ENCODE measurements at places on chromosomes 4 and X.

DNA sequence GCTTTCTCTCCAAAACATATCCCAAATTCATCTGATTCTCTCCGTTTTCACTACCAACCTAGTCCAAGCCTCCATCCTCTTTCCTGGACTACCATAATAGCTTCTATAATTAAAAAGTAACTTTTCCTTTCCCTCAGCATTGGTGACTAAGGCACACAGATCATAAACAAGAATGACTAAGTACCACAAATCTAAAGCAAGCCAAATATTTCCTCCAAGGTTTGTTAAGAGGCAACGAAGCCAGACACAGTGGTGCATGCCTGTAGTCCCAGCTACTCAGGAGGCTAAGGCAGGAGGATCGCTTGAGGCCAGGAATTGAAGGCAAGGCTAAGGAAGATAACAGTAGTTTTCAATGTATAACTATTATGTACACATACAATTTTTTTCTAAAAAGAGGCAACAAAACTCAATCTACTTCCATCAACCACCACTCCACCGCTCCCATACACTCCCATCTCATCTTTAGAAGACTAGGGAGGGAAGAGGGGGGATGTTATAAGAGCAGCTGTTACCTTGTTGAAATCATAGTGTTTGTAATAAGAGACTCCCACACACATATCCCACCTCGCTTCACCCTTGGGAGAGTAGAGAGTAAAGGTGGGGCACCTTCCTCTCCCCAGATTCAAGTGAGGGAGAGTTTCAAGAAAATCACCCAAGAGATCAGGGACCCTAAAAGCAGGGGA, 4.2 kb upstream of the JCHAIN start:
- no peak for DNase-seq

DNA sequence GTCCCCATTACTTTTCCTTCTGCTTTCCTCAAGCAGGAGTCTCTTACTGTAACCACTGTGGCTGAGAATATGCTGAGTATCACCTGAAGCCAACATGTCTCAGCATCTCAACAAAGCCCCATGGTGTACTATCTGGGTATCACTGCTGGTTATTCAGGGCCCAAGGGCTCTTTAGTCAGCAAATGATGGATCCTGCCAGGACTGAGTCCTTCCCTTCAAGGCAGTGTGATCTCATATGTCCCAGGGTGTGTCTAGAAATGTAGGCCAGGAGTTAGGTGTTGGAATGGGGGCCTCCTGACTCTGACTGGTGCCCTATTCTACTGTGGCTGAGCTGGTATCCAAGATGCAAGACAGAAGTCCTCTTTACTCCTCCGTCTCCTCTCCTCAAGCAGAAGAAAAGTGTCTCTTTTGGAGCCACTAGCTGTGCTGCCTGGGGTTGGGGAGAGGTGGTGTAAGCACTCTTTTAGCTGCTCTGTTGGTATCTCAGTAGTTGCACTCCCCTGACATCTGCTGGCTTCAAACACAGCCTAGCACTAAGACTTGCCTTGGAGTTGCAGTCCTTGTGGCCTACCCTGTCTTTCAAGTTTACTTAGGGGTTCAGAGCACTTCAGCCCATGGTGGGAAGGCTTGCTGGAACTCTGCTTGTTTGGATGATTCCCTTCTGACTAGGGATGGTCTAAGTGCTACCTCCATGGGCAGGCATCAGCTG, 28.6 kb downstream of the OCIAD2 start:
- no peak for DNase-seq

GRCh38 chrX:38937926-38938325, 136.7 kb downstream of the MID1IP1 start:
- DNase-seq, result no peak

GRCh38 chr4:42151568-42152506, 618 bp downstream of the BEND4 start:
- DNase-seq, result no peak

GRCh38 chrX:106894392-106894909, 8.7 kb downstream of the RIPPLY1 start:
- peak; percentile 60 for DNase-seq

- DNase-seq, result peak; percentile 0
These were observed 7.8 kb downstream of the SERTM2 start for GRCh38 chrX:111519215-111519614.

DNA sequence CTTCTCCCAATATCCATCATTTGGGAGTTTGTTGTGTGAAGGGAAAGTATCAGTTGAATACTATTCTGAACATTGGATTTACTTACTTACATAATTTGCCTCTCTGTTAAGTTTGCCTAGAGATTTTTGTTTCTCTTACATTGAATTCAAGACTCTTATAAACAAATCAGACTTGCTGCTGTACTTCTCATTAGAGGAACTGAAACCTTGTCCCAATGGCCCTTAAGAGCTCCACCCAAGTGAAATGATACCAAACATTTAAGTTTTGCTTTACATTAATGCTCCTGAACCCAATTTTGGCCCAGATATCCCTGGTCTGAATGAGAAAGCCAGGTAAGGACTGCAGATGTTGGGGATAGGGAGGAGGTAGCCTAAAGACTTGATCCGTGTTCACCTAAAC, 32.0 kb downstream of the HAND2 start:
- no peak for DNase-seq

DNA sequence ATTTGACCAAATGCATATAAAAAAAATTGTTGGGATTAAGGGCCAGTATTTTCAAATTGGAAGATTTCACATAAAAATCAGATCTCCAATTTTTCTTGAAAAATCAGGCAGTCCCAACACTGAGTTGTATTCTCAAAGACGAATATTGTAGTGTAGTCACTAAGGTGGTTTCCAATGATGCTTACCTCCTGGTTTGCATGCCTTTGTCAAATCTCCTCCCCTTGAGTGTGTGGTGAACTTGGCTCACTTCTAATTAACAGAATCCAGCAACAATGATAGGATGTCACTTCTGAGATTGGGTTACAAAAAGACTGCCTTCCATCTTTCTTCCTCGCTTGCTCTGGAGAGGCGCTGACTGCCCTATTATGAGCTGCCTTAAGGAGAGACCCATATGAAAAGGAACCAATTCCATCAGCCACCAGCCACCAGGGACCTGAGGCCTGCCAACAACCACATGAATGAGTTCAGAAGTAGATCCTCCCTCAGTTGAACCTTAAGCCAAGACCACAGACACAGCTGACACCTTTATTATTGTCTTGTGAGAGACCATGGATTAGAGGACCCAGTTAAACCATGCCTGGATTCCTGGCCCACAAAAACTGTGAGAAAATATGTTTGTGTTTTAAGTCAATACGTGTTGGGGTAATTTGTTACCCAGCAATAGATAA, 31.2 kb upstream of the TSPAN5 start:
- DNase-seq, result no peak

- no peak for DNase-seq
These were observed 25.8 kb downstream of the DOCK11 start for GRCh38 chrX:118521435-118521834.

DNA sequence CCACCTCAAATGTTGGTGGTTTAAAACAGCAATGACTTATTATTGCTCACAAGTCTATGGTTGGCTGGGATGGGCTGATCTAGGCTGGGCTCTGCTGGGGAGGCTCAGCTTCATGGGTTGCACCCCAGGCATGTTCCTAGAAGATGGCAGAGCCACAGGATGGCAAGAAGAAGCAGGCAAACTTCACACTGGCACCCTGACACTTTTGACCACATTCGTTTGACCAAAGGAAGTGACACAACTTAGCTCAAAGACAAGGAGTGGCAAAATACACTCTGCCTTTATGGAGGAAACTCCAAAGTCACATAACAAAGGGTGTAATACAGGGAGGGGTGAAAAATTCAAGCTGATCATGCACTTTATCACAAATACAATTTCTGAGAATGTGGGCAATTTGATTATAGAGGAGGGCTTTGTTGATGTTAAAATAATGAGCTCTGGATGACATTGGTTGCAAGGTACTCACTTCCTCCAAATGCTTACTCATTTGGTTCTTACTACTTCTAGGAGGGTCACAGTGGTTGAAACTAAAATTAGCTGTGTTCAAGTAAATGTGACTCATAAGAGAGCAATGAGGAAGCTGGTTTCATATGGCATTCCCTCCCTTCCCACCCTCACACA, 249.2 kb upstream of the RPS6KA3 start:
- DNase-seq, result no peak

GRCh38 chrX:11478026-11478425, 184.8 kb downstream of the AMELX start:
- no peak for DNase-seq

Data from SHP77 (cell line).